ENCODE measurements at places on chromosomes 16 and 17. TPM values are rescaled to one million over a fixed set of nuclear protein-coding genes. Genes with fewer than 3 reads are reported as not detected.
A peak's percentile ranks its signal among the peaks of the same experiment; 100 is the strongest.

- peak overlapping the region; percentile 96 for H3K27ac ChIP-seq
- peaks cover 10% of the 10 kb centered on the region for H3K36me3 ChIP-seq
- no peak overlapping the region for H3K4me3 ChIP-seq
- H3K4me1 ChIP-seq = peaks cover 47% of the 10 kb centered on the region
- H3K27me3 ChIP-seq = no peaks in the 10 kb centered on the region
Observed at GRCh38 chr16:591892-592517, 2.1 kb downstream of the RAB40C start.

- peak overlapping the region; percentile 60 for H3K4me3 ChIP-seq
- H3K27me3 ChIP-seq = no peaks in the 10 kb centered on the region
- H3K4me1 ChIP-seq = peaks cover 10% of the 10 kb centered on the region
- no peaks in the 10 kb centered on the region for H3K36me3 ChIP-seq
Observed at GRCh38 chr16:21301168-21301894, 23.2 kb upstream of the CRYM start.

DNA sequence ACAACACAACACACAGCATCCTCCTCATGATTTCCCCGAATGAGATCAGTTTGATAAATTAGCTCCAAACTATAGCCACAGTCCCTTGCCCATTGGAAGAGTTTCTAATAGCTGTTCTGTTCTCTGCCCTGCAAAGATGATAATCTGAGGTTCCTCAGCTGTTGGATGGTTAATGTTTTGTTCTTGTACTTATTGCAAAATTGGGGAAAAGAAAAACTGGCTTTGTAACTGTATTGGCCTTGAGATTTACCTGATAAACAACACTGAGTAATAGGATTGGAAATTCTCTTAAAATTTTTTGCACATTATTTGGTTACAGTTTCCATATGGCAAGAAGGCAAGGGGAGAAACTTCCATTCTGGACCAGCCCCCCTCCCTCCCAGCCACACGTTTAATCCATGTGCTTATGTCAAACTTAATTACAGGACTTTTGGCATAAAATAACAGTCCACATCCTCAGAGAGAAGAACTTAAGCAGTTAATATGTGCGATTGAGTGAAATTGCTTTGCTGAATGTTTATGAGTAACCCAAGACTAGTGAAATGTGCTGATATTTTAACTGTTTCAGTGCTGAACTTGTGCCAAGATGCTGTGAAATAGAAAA lies 119.1 kb upstream of the ZFHX3 start:
- no peak overlapping the region for H3K27ac ChIP-seq
- H3K27me3 ChIP-seq = no peaks in the 10 kb centered on the region
- H3K4me3 ChIP-seq = no peak overlapping the region

Gene KRT12
- 0.16 TPM for polyA plus RNA-seq

- no peaks in the 10 kb centered on the region for H3K4me1 ChIP-seq
- no peak for DNase-seq
- H3K27me3 ChIP-seq = no peaks in the 10 kb centered on the region
- H3K4me3 ChIP-seq = no peak overlapping the region
- H3K27ac ChIP-seq = no peak overlapping the region
Observed at GRCh38 chr17:42252597-42253550, 23.3 kb downstream of the STAT5B start.

Measured in large intestine (tissue), 12 donors.